ENCODE measurements at places on chromosomes 16 and 17.

- DNase-seq = no peak
These were observed 38.0 kb downstream of the SLC5A11 start for GRCh38 chr16:24883714-24884151.

DNA sequence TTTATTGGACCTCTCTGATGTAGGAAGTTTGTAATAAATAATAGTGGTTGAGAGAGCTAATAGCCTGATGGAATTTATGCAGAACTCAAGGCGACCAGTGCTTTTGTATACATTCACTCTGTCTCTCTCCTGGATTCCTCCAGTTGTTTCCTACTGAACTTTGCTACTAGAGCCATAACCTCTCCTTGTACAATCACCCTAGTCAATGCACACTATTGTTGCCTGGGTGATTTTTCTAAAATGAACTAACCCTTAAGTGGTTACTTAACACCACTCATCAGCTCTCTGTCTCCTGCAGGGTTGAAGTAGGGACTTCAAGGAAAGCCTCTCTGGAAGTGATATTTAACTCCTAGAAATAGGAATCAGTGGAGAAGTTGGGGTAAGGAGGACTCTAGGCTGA, 9.7 kb downstream of the PHKB start:
- DNase-seq = no peak

DNA sequence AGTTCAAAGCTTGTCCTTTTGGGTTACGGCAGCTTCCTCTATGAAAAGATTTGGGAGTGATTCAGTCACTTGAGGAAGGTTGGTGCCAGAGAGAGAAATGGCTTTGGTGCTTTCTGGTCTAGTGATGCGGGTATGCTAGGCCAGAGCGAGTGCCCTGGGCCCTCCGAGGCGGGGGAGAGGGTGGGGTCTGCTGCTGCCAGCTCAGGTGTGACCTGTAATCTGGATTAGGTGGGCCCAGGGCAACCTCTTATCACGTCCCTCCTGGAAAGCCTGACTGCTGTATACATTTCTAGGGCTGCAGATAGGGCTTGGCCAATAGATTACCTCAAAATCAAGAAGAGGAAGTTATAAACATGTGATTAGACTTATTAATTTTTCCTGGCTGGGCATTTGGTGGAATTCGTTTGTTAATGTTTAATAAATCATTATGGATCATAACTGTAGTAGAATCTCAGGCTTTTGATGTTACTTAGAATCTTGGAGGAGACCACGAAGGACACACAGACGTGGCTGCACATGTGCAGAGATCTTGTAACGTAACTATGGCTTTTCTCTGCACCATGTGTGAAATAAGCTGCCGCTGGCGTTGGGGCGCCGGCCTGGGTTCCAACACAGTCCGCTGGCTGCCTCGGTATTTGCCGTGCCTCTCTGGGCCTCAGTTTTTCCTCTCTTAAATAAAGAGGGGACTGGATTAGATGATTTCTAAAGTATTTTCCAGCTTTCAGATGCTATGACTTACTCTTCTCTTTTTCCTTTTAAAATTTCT, 1.2 kb downstream of the IRF8 start:
- no peak for DNase-seq

- no peak for DNase-seq
These were observed 1130.4 kb downstream of the CDH8 start for GRCh38 chr16:60905811-60906210.

DNA sequence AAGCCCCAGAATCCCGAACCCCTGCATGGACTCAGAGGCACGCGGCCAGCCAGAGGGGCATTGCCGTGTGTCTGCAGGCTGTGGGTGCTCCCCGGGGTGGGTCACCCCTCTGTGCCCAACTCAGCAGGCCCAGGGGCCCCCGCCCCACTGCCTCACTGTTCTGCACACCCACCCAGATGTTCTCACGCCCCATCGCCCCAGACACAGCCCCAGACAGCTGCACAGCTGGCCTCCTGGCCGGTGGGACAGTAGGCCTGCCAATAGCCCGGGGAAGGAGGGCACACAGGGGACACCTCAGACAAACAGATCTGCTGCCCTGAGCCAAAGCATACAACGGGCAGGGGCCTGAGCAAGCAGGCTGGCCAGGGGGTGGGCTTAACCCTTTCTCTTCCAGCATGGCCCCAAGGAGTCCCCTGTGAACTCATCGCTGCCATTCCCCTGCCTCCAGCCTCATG, 27.6 kb upstream of the NXPH3 start:
- DNase-seq = no peak

- no peak for DNase-seq
These were observed 21.6 kb upstream of the EVPL start for GRCh38 chr17:76048711-76049110.

GRCh38 chr16:66220702-66221101, 145.8 kb upstream of the CDH5 start:
- no peak for DNase-seq

- DNase-seq = peak; percentile 48
These were observed 13.4 kb downstream of the MFSD6L start for GRCh38 chr17:8785547-8786413.

- no peak for DNase-seq
These were observed 143.3 kb downstream of the USP31 start for GRCh38 chr16:23005951-23006350.

DNA sequence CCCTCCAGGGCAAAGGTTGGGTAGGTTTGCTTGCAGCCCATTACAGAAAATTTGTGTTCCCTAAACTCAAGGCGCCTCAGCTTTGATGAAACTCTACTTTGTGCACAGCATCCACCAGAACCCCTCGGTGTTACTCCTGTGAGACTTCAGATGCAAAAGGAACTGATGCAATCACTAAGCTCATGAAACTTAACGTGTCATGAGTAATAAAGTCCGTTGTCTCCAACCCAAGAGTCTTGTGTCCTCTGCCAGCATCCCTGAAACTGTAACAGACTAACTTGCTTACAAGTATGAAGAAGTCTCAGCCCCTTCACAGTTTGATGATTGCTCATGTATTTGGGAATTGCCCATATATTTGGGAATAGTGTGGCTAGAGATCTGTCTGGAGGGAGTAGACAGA, 74.8 kb upstream of the MARCHF10 start:
- no peak for DNase-seq

- DNase-seq = no peak
These were observed 1.4 kb downstream of the WFIKKN2 start for GRCh38 chr17:50836826-50837225.

- no peak for DNase-seq
These were observed 245.2 kb downstream of the SEC14L1 start for GRCh38 chr17:77385750-77386501.

Measured in CD4-positive, alpha-beta T cell treated with Interferon gamma for 1 hour (primary cell).